Stimulated activated CD4-positive, alpha-beta T cell treated with anti-CD3 and anti-CD28 coated beads, Interleukin-4, amount 100 ng/mL, for 4 hours (primary cell): ENCODE measurements at places on chromosomes 4 and X.

GRCh38 chrX:76253432-76253831, 80.6 kb downstream of the PBDC1 start:
- peak; percentile 6 for DNase-seq

GRCh38 chrX:11929476-11929875, 171.4 kb downstream of the MSL3 start:
- no peak for DNase-seq

GRCh38 chrX:42955349-42955748, 177.4 kb upstream of the PPP1R2C start:
- DNase-seq: no peak

DNA sequence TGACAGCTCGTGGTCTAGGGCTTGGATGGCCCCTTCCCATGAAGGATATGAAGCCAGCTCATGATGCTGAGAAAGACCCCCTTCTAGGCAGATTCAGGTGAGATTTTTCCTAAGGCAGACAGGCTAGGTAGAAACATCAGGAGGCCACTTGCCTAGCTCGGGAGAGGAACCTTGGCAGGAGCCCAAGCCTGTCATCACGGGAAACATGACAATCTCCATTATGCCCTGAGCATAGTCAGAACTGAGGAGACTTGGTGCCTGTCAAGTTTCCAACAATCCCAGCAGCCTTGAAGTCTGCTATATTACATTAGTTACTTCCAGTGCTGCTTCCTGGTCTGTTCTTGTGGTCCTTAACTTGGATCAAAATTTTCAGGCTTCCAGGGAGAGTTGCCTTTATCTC, 18.7 kb upstream of the WDR1 start:
- no peak for DNase-seq

DNA sequence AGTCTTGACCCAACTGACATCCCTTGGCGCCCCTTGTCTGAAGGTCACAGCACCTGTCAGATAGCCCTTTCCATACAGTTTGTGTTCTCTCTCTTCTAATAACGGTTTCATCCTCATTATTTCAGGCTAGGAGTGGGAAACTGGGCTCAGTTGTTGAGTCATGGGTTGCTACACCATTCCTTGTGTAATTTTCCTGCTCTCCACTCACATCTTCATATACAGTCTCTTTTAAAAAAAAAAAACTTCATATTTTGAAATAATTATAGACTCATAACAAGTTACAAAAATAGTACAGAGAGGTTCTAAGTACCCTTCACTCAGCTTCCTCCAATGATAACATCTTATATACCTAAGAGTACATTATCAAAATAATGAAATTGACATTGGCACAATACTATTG, 60.2 kb upstream of the GRPR start:
- DNase-seq: no peak

GRCh38 chr4:11368701-11369115, 60.0 kb downstream of the HS3ST1 start:
- no peak for DNase-seq

GRCh38 chrX:57137501-57137900, 304 bp upstream of the SPIN2A start:
- DNase-seq: no peak

DNA sequence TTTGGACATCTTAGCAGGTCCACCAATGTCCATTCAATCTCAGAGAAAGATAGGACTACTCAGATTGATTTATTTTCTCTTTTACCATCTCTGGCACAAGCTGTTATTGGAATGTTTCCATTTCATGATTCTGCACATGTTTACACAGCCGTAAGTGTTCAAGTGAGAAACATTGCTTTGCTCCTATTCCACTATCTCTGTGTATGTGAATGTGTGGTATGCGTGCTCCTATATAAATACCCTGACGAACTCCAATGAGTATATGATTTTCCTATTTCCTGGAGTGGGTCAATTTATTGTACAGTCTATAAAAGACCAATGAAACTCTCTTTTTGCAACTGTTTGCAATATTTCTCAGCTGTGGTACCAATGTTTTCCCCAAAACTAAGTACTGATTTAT, 221.0 kb upstream of the GALNT7 start:
- DNase-seq: no peak

DNA sequence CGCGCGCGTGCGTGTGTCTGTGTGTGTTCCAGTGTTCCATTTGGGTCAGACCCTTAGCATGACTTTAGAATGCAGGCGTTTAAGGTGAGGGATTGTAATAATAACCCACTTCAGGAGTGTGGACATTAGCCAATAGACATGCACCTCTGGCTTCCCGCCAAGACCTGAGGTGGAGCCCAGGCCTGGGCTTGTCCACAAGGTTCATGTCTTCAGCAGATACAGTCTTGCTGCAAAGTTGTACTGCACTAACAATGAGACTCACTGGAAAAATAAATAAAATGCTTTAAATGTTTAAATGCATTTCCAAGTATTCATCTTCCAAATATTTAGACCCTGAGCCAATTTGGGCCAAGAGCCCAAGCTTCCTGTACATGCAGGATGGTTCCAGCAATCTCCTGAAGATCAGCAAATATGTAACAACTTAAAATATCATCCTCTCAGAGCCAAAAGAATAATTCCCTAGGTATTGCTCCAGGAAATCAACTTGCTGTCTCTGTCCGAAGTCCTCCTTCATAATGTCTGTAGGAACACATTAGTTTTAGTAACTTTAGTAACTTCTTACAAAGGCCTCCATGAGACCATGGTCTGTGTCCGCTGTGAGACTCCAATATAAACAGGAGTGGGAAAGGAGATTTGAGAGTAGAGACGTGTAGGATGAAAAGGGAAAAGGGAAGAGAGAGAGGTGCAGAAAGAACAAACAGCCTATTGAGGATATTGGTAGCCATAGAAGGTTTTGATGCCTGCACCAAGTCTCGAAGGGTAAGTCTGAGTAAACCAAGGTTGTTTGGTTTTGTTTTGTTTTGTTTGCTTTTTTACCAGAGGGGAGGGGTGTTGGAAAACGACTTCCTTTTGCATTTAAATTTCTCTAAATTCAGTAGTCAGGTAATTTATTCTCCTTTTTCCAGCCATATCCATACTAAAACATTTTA, 98.5 kb upstream of the KLF3 start:
- DNase-seq: no peak

DNA sequence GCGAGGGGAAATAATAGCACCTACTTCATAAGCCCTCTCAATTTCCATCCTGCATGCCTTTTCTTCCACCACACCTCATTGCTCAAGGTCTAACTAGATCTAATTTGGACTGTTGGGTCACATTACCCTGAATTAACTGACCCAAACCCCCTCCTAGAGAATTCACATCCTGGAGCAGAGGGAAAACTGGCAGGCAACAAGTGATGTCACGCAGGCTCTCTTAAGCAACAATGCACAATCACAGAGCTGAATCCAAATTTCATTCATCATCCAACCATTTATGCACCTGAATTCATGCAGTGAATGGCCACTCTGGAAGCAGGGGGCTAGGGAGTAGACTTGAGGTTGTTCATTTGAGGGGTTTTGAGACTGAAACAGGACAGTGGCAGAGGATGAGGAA, 107.7 kb upstream of the HUWE1 start:
- DNase-seq: no peak

GRCh38 chr4:80071604-80072227, 1.3 kb downstream of the ANTXR2 start:
- no peak for DNase-seq

- DNase-seq: no peak
Observed at GRCh38 chr4:5927116-5927515, 34.2 kb upstream of the CRMP1 start.

- DNase-seq: no peak
Observed at GRCh38 chr4:110104661-110105060, 93.8 kb downstream of the ELOVL6 start.

GRCh38 chrX:2875798-2876399, 47.2 kb downstream of the GYG2 start:
- no peak for DNase-seq

GRCh38 chr4:13615161-13615560, 12.4 kb downstream of the BOD1L1 start:
- DNase-seq: no peak

GRCh38 chrX:40943093-40943641, 142.1 kb upstream of the USP9X start:
- no peak for DNase-seq

GRCh38 chrX:107672955-107673378, 44.7 kb downstream of the PRPS1 start:
- peak; percentile 62 for DNase-seq

- DNase-seq: no peak
Observed at GRCh38 chrX:13069771-13070416, 25.5 kb upstream of the FAM9C start.

DNA sequence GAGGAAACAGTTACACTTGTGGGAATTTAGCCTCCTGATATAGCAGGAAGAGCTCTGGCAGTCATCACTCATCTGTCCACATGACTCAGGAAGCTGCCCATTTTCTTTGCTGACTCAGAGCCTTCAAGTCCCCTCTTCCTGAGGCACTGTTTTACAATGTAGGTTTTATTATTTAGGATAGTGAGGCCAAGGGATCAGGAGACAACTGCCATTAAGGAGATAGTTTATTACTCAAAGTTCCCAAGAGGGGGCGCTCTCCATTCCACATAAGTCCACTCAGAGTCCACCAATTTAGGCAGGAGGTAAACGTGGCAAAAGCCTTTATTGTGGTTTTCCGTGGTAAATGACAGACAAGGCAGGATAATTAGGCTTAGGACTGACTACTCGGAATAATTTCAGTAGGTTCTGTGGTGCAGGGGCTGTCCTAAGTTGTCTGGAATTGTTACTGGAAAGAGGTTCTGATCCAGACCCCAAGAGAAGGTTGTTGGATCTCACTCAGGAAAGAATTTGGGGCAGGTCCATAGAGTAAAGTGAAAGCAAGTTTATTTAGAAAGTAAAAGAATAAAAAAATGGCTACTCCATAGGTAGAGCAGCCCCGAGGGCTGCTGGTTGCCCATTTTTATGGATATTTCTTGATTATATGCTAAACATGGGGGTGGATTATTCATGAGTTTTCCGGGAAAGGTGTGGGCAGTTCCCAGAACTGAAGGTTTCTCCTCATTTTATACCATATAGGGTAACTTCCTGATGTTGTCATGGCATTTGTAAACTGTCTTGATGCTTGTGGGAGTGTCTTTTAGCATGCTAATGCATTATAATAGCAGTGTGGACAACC, 96.0 kb upstream of the RAB40AL start:
- DNase-seq: no peak

DNA sequence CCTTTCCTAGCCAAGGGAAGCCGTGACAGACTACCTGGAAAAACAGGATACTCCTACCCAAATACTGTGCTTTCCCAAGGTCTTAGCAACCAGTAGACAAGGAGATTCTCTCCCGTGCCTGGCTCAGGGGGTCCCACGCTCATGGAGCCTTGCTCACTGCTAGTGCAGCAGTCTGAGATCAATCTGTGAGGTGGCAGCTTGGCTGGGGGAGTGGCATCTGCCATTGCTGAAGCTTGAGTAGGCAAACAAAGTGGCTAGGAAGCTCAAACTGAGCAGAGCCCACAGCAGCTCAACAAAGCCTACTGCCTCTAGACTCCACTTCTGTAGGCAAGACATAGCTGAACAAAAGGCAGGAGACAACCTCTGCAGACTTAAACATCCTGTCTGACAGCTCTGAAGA, 177.1 kb downstream of the PARM1 start:
- no peak for DNase-seq

GRCh38 chrX:73447311-73447794, 500 bp downstream of the CDX4 start:
- no peak for DNase-seq

- DNase-seq: no peak
Observed at GRCh38 chr4:181517491-181517890, 725.7 kb upstream of the TENM3 start.

DNA sequence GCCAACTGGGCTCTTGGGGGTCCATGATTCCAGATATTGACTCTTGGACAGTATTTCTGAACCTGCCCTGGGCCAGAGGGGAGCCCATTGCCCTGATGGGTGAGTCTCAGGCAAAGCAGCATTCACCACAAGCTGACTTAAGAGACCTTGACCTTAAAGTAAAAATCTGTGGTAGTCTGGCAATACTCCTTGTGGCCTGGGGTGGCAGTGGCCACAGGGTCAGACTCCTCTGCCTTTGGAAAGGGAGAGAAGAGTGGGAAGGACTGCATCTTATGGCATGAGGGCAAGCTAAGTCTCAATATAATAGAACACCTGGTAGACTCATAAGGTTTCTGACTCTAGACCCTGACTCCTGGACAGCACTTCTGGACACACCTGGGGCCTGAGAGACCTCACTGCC, 340.3 kb upstream of the MAD2L1 start:
- DNase-seq: no peak

DNA sequence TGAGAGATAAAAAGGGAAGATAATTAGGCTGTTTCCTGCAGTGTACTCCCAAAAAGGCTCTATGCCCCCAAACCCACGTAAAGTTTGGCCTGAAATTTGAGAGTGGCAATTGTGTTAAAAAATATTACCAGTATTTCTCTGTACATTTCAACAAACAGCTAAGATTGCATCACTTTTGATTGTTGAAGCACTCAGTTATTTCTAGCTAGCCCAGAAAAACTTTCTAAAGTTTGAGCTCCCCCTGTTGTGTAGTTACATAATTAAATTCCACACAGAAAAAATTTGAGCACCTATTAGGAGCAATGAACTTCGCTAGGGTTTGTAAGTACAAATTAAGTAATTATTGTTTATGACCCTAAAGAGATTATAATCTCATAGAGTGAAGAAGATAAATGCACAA, 109.4 kb downstream of the DLG3 start:
- no peak for DNase-seq

GRCh38 chrX:150834695-150835094, 63.8 kb downstream of the CD99L2 start:
- no peak for DNase-seq

- DNase-seq: no peak
Observed at GRCh38 chr4:82710197-82710929, 88.2 kb downstream of the SCD5 start.

GRCh38 chrX:119071381-119071780, 1.4 kb upstream of the CT47C1 start:
- DNase-seq: no peak

GRCh38 chr4:64497491-64497890, 88.2 kb upstream of the TECRL start:
- no peak for DNase-seq
